ENCODE measurements at places on chromosomes 6 and 20.

- no peak for DNase-seq
Measured at GRCh38 chr6:36955671-36956445, 1.3 kb downstream of the PI16 start.

DNA sequence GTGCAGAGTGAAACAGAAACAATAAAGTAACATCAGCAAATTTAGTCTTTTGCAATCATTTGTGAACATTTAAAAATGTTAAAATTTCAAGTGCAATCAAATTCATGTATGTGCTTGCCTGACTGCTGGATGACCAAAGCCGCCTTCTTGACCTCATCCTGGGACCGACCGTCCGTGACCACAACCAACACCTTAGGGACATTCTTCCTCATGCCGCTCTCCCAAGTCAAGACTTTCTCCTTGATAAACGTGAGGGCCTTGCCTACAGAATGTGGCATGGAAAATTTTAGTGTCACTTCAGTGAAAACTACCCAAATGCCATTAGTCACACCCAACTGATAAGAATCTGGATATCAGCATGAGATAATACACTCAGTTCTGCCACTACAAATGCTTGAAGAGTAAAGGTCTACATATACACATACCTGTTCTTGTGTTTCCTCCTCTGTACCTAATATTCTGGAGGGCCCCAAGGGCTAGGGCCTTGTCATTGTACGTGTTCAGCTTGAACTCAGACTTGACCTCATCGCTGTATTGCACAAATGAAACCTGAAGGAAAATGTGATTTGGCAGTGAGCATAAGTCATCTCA lies 86.8 kb downstream of the COL12A1 start:
- no peak for DNase-seq

- peak; percentile 51 for DNase-seq
Measured at GRCh38 chr20:62365814-62366369, 1.2 kb downstream of the LAMA5 start.

GRCh38 chr6:127302728-127303660 lies 36.3 kb downstream of the RNF146 start:
- peak; percentile 30 for DNase-seq

GRCh38 chr6:5684320-5685053 lies 322.2 kb downstream of the NRN1 start:
- no peak for DNase-seq

- no peak for DNase-seq
Measured at GRCh38 chr6:148471624-148472159, 129.1 kb downstream of the SASH1 start.

DNA sequence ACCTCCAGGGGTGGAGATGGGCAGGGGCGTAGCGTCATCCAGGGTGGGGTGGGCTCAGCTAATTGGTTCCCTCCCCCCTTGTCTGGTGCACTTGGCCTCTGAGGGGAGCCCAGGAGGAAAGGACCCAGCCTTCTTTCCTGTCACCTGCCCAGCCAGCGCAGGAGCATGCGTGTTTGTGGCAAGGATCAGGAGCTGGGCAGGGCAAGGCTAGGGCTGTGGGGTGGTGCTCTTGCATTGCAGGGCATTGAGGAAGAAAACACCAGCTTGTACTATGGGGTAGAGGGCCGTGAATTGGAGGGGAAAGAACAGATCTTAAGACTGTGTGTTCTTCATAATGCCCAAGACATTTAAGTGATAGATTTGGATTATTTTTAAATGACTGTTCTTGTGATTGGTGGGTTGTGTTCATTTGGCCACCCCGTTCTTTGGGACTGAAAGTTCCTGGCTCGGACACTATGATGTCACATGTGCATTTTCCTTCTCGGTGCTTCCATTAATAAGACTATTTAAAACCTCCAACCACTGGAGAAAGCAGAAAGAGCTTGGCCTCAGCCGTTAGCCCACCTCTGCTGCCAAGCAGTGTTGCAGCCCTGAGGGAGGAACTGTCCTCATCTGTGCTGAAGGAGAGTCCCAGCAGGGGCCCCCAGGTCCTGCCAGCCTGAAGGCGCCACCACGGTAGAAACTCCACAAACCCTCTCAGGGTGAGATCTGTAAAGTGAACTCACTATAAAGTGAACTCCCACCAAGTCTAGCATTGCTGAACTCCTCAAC lies 136.2 kb upstream of the INSM1 start:
- DNase-seq, result no peak

- no peak for DNase-seq
Measured at GRCh38 chr6:13367396-13367795, 39.1 kb upstream of the TBC1D7 start.

GRCh38 chr6:106520711-106521401 lies 108.4 kb downstream of the RTN4IP1 start:
- DNase-seq, result no peak

DNA sequence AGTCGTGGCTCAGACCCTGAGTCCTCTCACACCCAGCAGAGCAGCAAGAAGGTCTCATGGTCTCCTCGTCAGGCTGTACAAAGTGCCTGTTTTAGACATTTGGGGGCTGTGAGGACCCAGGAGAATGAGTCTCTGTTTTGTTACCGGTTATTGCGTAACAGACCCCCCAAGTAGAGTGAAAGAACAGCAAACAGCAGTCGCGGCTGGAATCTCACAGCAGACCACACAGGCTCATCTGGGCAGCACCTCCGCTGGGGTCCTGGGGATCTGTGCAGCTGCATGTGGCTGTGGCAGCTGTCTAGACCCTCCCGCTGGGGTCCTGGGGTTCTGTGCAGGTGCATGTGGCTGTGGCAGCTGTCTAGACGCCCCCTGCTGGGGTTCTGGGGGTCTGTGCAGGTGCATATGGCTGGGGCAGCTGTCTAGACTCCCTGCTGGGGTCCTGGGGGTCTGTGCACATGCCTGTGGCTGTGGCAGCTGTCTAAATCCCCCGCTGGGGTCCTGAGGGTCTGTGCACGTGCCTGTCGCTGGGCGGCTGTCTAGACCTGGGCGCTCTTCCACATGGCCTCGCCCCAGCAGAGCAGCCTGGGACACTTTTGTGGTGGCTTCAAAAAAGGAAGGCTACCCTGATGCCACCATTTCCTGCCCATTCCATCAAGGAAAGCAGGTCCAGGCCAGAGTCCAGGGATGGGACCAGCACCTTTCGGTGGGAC lies 24.7 kb downstream of the ENTPD6 start:
- DNase-seq, result no peak

DNA sequence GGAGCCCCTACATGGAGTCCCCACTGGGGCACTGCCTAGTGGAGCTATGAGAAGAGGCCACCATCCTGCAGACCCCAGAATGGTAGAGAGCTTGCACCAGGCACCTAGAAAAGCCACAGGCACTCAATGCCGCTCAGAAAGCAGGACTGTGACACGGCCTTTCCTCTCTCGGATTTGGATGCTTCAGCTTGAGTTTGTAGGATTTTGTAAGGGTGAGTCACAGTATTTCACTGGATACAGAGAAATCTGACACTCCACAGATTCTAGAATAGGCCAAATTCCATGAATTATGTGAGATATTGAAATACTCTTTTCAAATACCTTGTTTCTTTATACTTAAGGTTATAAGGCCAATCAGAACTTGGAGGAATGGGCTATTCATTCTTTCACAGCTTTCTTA lies 424.5 kb downstream of the HTR1B start:
- no peak for DNase-seq

DNA sequence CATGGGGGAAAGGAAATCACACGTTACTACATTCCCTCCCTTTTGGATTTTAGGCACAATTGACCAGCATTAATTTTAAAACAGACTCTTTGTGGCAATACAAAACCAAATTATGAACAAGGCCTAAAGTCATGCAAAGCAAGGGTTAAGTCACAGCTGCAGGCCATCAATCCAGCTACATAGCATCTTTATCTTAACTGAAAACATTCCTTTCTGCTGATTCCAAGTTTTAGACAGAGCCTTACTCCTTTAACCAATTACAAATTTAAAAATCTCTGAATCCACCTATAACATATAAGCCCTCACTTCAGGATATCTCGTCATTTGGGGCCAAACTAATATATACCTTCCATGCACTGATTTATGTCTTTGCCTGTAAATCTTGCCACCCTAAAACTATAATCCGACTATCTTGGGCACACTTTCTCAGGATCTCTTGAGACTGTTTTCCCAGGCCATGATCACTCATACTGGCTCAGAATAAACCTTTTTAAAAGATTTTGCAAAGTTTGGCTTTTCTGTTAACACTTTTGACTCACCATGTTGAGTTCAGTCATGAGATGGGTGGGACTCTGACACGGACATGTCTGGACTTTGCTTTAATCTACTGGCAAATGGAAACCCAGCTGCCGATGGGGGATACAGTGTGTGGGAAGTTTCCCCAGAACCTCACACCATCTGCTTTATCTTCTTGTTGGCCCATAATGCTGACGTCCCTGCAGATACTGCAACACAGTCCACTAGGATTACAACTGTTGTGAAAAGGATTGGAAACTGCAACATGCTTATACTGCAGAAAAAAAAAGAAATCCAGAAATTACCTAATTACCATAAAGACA lies 757.0 kb downstream of the PTPRT start:
- DNase-seq, result no peak

GRCh38 chr6:28695715-28696114 lies 170.0 kb downstream of the GPX5 start:
- DNase-seq, result no peak

GRCh38 chr6:5208057-5208456 lies 52.7 kb downstream of the LYRM4 start:
- no peak for DNase-seq

- no peak for DNase-seq
Measured at GRCh38 chr6:75882734-75883133, 133.7 kb downstream of the MYO6 start.

- no peak for DNase-seq
Measured at GRCh38 chr6:161401587-161402309, 127.9 kb upstream of the AGPAT4 start.

- no peak for DNase-seq
Measured at GRCh38 chr20:37359836-37360235, 13.9 kb downstream of the SRC start.

- no peak for DNase-seq
Measured at GRCh38 chr6:139146317-139146726, 11.4 kb downstream of the HECA start.

- no peak for DNase-seq
Measured at GRCh38 chr20:41222703-41223102, 85.4 kb downstream of the PLCG1 start.

- DNase-seq, result no peak
Measured at GRCh38 chr20:29742699-29743100, 1514.8 kb upstream of the DEFB115 start.

GRCh38 chr20:57711311-57711712 lies 1.5 kb upstream of the PMEPA1 start:
- DNase-seq, result no peak

DNA sequence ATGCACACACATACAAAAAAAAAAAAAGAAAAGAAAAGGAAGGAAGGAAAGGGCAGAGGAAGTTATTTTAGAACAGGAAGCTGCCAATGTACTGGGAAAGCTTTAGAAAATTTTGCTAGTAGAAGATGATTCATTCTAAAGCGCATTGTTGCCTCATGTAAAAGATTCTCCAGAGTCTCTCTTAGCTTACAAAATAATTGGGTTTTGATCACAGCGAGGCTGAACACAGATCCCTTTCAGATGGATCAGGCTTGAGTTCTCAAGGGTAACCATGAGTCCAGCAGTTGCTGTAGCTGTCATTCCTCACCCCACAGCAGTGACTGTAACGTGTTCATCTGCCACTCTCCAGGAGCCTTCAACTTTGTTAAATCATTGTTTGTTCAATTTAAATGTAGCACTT lies 81.9 kb downstream of the PHACTR2 start:
- no peak for DNase-seq

DNA sequence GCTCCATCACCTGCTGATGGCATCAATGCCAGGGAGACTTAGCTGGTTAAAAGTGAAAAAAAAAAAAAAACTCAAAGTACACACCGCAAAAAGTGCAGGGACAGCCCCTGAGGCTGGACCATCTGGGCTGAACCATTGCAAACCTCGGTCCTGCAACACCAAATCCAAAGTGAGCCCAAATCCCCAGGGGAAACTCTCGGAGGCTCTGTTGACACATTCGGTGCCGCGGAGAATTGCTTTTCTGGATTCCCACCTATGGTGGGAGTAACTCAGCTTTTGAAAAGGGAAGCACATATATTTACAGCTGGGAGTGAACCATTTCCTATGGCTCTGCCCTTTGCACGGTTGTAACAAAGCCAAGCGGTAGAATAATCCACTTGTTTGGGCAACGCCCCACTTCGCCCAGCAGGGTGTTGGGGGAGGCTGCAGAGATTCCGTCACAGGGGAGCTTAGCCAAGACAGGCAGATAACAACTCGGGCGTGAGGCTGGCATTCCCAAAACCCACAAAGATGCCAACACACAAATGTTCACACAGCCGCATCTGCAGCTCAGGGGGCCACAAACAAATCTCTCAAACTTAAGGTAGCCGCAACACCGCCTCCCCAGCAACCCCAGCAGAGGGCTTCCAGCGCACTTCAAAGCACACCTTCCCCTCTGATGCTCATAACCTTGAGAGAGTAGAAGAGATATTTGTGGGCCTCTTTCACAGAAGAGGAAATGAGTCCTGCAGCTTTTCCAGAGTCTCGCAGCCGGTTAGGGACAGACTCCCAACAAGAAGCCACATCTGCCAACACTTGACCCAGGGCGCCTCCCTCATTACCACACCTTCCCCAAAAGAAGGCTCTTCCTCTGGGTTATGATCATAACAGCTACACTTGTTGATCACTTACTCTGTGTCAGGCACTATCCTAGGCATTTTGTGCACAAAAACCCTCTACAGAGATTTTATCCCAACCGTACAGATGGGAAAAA lies 11.4 kb downstream of the ZC3H12D start:
- no peak for DNase-seq

GRCh38 chr20:32535953-32536823 lies 48.9 kb downstream of the NOL4L start:
- peak; percentile 89 for DNase-seq

DNA sequence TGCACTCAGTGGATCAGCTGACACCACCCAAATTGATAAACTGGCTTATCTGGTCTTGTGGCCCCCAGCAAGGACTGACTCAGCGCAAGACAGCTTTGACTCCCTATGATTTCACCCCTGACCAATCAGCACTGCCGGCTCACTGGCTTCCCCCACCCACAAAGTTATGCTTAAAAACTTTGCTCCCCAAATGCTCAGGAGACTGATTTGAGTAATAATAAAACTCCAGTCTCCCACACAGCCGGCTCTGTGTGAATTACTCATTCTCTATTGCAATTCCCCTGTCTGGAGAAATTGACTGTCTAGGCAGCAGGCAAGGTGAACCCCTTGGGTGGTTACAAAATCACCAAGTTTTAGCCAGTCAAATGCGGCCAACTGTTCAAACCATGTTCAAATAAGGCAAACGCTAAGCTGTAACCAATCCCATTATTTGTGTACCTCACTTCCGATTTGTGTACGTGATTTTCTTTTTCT lies 32.5 kb downstream of the SLC22A2 start:
- DNase-seq, result no peak

DNA sequence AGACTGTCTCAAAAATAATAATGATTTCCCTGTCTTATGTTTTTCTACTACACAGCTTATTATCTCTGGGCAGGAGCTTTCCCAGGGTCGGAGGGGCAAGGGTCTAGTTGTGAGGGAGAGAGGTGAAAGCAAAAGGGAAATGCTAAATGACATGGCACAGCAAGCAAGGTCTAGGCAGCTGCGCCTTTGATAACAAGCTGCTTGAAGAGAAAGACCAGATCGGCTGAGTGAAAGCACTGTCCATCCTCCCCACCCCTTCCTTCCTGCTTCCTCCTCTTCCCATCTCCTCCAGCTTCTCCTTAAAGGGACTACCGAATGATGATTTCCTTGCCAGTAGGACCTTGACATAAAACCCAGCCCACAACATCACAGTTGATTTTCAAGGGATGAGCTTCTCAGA lies 158.1 kb upstream of the AKAP12 start:
- DNase-seq, result no peak
